NCI-H1092 (cell line): ENCODE measurements at places on chromosomes 12 and 14.

DNA sequence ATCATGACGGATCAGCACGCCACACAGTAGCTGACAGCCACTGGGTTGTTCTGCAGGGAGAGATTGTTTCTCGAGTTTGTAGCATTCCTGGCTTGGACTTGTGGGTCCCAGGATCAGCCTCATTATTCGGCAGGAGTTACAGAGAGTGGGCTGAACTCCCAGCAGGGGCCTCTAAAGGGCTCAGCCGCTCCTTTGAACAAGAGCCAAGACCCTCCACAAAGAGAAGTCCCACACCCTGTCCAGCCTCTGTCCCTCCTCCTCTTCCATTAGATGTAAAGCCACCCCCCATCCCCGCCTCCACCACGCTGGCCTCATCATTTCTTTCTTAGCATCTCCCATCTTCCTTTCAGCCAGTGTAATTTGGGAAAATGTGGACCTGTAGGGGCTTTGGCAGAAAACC lies 96.7 kb upstream of the HSPB8 start:
- DNase-seq = no peak

- no peak for DNase-seq
Observed at GRCh38 chr14:93869427-93869826, 57.7 kb upstream of the FAM181A start.

DNA sequence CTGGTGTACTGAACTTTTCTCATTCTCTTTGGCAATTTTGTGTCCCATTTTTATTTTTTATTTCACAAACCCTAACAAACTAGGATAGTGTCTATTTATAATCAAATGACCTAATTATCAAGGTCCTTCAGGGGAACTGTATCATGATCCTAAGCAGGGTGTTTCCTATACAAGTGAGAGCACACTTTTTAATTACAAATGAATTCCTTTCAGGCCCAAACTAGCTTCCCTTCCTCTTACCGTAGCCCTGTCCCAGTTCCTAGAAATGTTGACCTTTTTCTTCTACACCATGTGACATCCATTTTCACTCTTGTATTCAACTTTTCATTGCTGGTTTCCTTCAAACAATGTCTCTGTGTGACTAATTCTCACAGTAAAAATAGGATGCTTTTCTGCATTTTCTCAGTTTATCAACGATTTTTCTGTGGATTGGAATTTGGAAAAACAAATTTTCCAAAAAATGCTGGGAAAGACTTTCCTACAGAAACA lies 411.4 kb downstream of the CCDC91 start:
- DNase-seq = no peak

DNA sequence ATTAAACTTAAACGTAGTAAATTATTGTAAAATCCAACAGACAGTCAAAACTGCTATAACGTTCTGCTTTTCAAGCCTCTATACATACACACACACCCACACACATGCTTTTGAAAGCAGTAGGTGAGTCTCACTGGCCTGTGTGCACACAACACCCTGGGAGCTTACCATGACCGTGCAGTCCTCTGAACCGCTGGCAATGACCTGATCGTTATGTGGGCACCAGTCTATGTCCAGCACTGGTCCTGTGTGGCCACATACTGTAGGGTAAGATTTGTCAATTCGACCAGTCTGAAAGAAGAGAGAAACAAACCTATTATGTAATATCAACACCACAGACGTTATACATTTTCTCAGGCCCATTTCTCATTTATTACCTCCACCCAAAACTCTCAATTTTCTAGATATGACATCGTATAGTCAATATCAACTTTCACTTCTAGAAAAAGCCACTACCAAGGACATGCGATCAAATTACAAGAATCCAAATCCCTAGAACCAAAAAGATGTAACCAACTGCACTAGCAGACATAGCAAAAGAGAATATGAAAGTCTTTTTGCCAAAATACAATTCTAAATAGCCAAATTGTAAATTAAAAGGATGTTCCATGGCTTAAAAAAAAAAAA lies 44.5 kb upstream of the SELPLG start:
- DNase-seq = no peak

GRCh38 chr12:11667171-11667570 lies 17.7 kb downstream of the ETV6 start:
- no peak for DNase-seq

DNA sequence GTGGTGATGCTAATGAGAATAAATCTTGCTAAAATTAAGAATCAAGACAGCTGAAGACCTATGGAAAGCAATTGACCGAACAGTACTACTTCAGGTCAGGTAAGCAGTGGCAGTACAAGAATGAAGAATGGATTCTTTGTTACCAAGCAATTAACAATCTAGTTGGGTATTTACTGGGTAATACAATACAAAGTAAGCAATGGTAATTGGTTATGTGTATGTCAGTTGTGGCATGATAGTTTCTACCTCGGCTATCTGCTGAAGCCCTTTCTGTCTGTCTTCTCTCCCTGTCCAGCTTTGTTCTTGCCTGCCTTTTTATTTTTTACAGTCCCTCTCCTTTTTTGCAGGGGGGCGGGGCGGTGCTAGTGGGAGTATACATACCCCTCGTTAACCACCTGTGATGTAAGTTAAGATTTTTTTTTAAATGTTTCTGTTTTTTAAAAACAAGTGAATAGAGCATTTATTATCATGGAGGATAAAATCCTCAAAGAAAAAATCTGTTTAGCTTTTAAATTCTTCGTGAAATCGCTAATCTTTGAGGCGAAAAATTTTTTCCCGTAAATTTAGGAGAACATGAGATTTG lies 75.9 kb downstream of the RCOR1 start:
- peak; percentile 1 for DNase-seq

DNA sequence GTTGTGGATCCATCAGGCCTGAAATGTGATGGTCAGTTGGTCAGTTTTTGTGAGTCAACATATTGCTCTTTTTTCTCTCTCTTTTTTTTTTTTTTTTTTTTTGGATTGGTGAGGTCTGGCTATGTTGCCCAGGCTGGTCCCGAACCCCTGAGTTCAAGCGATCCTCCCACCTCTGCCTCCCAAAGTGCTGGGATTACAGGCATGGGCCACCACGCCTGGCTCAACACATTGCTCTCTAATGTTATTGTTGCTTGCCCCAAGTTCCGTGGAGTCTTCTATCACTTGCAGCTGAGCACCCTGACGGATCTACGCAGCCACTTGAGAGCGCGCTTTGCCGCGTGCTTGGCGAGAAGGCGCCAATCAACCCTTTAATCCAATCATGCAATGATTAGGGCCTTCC lies 69.5 kb upstream of the DIO3 start:
- DNase-seq = no peak

DNA sequence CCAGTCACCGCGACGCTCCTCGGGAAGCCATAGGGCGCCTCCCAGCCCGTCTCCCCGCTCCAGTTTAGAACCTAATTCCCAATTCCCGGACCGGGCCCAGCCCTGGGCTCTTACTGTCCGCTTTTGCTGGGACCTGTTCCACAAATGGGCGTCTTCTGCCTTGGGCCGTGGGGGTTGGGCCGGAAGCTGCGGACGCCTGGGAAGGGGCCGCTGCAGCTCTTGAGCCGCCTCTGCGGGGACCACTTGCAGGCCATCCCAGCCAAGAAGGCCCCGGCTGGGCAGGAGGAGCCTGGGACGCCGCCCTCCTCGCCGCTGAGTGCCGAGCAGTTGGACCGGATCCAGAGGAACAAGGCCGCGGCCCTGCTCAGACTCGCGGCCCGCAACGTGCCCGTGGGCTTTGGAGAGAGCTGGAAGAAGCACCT lies 797 bp downstream of the UNG start:
- DNase-seq = no peak

GRCh38 chr12:113191227-113191626 lies 5.7 kb downstream of the RITA1 start:
- no peak for DNase-seq

GRCh38 chr12:89933911-89934310 lies 225.3 kb upstream of the ATP2B1 start:
- DNase-seq = no peak

DNA sequence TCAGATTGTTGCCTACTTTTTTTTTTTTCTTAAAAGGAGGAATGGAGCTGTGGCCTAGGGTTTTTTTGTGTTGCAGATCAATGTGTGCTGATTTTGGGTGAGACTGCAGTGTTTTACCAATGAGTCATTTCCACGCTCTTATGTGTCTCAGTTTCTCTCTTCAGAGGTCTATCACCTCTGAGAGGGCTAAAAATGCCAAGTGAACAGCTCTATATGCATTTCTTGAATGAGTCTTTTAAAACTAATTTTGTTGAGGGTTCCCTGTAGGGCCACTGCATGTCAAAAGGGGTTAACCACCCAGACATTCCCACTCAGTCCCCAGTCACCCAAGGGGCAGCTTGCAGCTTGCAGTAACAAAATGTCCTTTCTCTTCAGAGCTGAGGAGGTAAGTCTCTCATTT lies 24.3 kb upstream of the GLIPR1L2 start:
- no peak for DNase-seq

DNA sequence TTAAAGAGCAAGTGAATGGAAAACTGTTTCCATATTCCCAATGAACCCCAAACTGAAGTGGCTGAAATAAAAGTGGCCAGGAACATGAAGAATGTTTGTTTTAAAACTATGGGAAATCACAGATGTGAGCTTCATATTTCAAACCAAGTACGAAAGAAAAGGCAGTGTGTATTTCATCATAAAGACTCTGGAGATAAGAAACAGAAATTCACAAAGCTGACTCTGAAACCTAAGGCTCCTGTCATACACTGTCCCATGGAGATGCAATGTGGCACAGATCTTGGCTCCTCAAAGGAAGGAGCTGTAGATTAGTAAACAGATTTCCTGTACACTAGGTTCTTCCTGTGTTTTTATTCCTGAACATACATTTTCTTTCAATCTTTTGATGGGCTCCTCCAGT lies 304.4 kb downstream of the MED13L start:
- DNase-seq = no peak

DNA sequence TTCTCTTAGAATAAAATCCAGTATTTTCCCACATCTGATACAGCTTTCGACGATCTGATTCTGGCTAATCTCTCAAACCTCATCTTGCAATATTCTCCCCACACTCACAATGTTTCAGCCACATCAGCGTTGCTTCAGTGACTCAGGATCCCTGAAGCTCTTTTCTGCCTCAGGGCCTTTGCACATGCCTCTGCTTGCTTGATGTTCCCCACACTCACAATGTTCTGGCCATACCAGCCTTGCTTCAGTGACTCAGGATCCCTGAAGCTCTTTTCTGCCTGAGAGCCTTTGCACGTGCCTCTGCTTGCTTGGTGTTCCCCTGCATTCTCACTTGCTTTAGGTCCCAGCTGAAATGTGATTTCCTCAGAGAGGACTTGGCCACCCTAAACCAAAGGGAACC lies 2.6 kb downstream of the C12orf42 start:
- no peak for DNase-seq

GRCh38 chr12:25286837-25287236 lies 36.1 kb upstream of the KRAS start:
- DNase-seq = no peak

DNA sequence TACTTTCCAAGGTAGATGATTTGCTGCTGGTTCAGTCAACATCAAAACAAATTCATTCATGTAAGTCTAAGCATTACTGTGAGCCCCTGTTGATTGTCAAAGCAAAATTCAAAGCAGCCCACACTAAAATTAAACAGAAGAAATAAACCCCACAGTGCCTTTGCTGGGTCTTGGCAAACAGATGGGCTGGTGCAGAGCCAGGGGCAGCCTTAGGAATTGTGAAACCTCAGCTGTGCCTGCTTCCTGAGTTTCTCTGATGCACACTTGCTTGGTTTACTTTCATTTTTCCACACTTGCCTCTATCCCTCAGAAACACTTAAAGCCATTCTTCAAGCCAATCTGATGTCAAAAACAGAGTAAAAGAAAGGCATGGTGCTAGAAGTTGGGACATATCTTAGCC lies 6.6 kb upstream of the PLEKHG7 start:
- DNase-seq = no peak

GRCh38 chr14:80787876-80788275 lies 153.7 kb downstream of the CEP128 start:
- DNase-seq = no peak

DNA sequence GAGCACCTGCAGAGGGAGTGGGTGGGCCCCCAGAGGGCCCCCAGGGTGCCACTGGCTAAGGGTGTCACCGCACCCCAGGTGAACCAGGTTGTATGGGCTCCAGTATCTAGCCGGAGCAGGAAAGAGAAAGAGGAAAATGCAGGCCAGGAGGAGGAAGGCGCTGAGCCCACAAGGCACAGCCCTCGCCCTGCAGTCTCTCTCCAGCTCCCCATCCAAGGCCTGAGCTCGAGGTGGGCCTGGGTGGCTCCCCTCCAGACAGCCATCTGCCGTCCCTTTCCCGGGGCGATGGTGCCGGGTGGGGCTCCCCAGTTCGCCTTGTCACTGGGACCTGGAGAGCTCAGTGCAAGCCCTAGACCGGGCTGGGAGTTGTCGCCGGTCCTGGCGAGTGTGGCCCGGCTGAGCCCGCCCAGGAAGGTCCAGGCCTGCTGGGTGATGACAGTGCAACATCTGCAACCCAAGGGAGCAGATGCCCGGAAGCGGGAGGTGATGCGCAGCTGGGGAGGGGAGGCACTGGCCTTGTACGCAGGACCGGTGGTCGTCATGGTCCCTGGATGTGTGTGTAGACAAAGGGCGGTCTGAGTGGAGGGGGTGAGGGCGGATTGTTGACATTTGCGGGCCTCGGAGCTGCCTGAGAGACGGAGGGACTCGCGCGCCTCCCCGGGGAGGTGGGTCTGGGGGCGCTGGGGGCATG lies 716 bp downstream of the TMEM179 start:
- DNase-seq = peak; percentile 51

DNA sequence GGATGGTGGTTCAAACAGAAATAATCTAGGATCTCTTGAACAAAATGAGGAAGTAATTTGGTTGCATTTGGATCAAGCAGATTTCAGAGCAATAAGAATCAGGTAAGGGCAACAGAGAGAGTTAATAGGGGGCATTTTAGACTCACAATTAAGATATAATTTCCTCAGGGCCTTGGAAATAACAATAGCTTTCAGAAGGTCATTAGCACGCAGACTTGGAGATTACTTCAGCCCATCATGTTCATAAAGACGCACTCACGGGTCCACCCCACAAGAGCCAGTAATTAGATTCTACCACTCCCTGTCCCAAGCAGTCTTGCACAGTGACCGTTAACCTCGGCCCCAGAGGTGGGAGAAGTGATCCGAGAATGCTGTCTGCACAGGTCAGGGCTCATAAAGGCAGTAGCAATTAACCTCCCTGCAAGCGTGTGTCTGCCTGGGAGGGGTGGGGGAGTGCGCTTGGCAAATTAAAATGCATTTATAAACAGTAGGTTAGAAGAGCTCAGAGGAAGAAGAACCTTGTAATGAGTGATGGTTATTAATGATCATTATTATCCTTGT lies 125.7 kb upstream of the CCDC196 start:
- no peak for DNase-seq

- DNase-seq = no peak
Observed at GRCh38 chr14:78978896-78979295, 808.7 kb downstream of the NRXN3 start.

DNA sequence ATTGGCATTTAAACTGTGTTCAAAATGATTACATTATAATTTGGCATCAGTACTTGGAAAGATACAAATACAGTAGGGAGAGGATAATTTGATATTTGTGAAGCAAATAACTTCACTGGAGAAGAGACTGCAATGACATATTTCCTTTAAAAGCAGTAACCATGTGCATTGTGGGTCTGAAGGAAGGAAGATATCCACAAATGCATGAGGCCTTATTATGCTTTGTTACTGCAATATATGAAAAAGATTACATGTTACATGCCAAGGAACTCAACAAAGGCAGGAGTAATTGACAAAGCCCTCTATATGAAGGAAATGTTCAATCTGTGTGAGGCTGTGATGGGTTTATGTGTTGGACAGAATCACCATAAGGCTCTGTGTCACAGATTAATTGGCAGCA lies 391.5 kb downstream of the APAF1 start:
- DNase-seq = no peak
